ENCODE measurements at places on chromosomes 12 and 14. TPM values are rescaled to one million over a fixed set of nuclear protein-coding genes. Genes with fewer than 3 reads are reported as not detected.

DNA sequence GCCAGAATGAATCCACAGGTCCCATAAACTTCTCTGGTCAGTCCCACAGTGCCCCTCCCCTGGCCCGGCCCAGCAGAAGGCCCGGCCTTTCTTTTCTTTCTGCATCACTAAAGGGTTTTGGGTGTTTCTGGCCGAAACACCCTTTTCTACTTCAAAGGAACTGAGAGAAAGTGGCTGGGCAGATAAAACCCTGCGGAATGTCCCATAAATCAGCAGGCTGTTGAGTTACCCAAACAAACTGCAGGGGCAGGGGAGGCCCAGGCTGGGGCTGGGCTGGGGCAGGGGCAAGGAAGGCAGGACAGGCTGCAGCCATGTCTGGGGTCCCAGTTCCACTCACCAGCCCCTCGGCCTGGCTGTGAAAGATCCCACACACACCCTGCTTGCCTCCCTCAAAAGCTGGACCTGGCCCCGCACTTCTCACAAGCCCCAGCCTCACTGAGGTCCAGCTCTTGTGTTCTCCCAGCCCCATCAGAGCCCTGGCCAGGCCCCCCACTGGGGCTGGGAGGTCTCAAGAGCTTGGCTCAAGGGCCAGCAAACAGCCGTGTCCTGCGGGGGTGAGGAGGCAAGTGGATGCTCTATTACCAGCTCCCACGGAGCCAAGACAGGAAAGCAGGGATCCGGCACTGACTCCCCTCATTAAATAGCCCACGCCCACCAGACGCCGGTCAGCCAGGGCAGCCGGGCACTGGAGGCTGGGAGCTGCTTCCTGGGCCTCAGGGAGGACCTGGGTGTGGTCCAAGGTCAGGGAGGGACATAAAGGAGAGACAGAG is 41.9 kb downstream of the CCNK start:
- no peak for DNase-seq

GRCh38 chr14:67311868-67312267 is 47.7 kb downstream of the ATP6V1D start:
- no peak for DNase-seq

GRCh38 chr14:93533842-93534241 is 103.1 kb downstream of the UNC79 start:
- DNase-seq, result no peak

GRCh38 chr12:103734863-103735262 is 106.2 kb downstream of the NT5DC3 start:
- DNase-seq, result no peak

TNS2 gene
- 79.6 TPM for total RNA-seq

KCNH3 gene
- not detected for total RNA-seq
